Fibroblast of gingiva (primary cell): ENCODE measurements at places on chromosomes 11 and 22.

DNA sequence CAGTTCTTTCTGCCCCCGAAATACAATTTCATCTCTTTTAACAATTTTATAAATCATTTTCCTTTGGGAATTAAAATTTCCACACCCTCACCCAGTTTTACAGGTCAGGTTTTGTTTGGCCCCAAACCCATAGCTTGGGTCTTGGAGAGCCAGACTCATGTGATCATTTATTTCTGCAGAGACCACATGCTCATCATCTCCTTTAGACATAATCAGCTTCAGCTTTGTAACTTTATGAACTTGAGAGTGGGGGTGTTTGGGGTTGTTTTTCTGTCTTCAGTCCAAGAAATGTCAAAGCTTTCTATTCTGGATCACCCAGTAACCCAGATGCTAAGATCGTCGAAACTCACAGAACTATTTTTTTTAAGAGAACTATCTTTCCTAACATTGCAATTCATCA lies 70.9 kb downstream of the DBX1 start:
- no peak for DNase-seq

DNA sequence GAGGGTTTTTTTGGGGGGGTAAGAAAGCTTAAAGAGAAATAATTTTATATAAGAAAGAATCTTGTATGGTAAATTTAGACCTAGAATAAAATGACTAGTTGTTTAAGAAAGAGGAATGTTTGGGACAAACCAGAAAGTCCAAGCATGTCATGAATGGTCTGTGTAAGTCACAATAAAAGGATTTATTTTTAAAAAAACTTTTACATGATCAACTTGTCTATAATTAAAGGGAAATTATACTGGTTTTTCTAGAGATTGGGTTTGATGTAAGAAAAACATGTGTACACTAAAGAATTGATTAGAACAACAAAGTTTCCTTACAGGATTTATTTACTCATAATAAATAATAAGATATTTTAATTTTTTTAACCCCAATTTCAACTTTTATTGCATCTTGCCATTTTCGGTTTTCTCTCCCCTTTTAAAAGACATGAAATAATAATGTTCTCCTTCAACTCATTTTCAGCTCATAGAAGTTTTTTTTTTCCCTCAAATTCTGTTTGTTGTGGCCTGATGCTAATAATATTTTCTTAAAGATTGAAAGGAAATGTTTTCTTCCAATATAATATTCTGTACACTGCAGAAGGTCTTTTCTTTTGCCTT lies 35.4 kb upstream of the INCENP start:
- no peak for DNase-seq

DNA sequence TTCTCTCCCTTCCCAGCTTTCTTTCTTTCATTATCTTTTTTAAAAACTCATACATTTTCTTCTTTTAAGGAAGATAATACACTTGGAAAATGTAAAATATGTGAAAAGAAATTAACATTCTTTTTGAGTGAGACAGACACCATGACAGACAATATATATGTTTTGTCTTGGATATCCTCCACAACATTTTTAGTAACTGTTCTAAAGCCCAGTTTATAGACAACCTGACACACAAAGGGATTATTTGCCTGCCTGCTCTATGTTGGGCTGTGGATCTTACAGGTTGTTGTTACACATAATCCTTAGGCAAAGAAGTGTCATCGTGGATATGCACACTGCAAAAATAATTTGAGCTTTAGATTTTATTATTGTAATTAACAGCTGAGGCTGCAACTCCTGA lies 301.4 kb upstream of the PDGFD start:
- DNase-seq = no peak

- no peak for DNase-seq
Observed at GRCh38 chr11:46450846-46451477, 59.4 kb upstream of the CHRM4 start.

- no peak for DNase-seq
Observed at GRCh38 chr11:131365329-131365930, 5.0 kb upstream of the NTM start.

GRCh38 chr11:130547761-130548490 lies 99.5 kb downstream of the ADAMTS15 start:
- no peak for DNase-seq

DNA sequence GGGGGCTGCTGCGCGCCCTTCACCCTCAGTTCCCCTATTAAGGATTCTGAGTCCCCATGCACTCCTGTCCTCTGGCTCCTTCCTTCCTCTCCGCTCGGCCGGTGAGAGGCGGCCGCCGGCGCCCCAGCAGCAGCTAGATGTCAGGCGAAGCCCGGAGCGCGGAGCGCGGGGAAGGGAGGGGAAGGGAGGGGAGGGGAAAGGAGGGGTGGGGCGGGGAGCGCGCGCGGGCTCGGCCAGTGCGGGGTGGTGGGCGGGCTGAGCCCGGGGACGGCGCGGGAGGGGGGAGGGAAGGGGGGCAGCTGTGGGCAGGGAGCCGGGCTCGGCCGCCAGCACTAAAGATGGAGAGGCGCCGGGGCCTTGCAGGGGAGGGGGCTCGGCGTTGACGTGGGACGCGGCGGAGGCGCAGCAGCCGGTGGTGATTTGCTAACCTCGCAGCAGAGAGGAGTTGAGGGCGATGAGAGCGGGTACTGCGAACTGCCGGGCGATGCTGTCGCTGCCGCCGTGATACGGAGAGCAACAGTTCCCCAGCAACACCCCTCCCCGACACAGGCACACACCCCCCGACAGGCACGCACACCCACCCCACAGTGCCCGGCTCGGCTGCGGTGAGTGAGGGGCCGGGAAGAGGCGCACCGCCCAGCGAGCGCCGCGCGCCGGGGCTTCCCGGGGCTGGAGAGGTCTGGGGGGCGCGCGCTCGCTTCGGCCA lies at the start of gene ZBTB16:
Gene ZBTB16, plus strand, starts transcription at position 434 of the 706 bp plus-strand sequence. CDS start 3,590 bp downstream, outside the sequence.
- DNase-seq = peak; percentile 95

GRCh38 chr11:69957849-69958248 lies 120.3 kb upstream of the ANO1 start:
- no peak for DNase-seq

DNA sequence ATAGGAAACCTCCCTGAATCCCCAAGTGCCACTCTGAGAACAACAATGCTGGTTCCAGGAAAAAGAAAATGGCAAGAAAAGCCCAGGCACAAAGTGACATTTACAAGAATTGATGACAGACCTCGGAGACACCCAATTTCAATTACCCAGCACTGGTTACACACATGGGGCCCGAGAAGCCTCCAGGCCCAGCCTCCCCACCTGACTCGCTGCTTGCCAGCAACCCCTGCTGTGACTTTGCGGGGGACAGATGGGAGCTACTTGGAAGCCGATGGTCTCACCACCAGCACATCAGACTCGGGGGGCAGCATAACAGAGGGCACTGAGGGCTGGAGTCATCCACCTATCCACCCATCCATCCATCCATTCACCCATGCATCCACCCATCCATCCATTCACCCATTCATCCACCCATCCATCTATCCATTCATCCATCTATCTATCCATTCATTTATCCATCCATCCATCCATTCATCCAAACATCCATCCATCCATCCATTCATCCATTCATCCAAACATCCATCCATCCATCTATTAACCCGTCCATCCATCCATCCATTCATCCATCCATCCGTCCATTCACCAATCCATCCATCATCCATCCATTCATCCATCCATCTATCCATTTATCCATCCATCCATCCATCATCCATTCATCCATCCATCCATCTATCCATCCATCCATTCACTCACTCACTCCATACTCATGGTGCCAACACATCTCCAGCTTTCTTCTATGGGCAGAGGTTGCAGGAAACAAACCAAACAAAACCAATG lies 567.6 kb downstream of the BRD1 start:
- DNase-seq = no peak

- DNase-seq = peak; percentile 90
Observed at GRCh38 chr11:128814856-128815705, 52.0 kb downstream of the KCNJ1 start.

DNA sequence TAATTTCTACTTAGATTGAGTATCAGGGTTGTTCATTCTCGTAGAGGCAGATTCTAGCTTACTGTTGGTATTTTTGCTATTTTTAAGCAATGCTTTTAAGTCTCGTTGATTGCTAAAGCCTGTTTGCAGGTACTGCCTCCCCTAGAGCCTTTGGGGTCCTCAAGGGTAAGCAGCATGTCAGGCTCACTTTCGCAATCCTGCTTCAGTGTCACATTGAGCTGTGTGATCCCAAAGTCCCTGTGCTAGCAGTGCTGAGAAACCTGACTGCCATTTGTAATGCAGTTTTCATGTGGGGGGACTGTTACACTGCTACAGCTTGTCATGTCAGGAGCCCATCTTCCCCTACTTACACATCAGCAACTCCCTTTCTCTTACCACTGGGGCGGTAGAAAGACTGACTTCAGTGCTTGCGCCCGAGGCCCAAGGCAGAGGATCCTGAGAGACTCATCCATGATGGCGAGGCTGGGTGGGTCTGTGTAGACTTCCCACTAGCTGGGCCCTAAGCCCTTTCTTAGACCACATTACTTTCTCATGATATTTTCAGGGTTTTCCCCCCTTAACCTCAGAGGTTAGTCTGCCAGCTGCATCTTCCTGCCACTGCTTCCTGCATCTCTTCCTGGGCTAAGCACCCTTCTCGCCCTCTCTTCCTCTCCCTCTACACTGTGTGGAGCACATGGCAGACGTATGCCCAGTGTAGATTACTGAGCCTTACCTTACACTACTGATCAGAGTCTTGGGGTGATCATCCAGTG lies 40.8 kb upstream of the ST14 start:
- DNase-seq = no peak

DNA sequence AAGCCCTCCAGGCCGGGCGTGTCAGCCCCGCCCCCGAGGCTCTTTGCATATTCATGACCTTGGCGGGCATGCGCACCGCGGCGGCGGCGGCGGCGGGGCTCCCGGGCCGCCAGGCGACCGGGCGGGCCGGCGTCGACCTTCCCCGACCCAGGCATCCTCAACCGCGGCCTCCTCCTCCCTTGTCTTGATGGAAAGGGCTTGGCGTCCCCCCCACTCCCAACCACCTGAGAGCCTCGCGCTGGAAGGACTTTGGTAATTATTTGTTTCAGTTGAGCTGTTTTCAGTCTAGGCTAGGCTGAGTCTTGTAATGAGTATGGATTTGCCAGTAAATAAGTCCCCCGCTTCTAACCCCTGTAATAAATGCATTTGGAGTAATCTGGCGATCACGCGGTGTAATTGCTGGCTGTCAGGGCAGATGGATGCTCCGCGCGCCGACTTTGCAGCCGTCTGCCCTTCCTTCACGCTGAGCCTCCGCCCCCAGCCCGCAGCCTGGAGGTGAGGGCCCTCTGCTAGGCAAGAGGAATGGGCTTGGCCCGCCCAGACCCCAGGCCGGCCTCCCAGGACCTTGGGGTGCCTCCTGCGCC lies 25.2 kb downstream of the FLRT1 start:
- no peak for DNase-seq

DNA sequence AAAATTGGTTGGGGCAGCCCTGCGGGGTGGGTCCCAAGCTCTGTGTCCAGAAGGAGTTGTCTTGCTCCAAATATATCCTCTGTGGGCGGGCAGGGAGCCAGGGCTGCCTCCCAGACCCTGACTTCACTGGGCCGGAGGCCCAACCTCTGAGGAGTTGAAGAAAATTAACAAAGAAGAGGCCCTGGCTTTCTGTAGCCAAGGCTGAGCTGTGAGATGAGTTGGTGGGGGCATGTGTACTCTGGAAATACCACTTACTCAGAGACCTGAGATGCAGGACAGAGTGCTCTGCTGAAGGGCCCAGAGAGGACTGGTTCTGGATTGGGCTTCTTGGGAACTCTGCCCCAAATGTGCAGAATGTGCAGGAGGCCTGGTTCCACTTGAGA lies 96.3 kb downstream of the SWAP70 start:
- DNase-seq = peak; percentile 98

- no peak for DNase-seq
Observed at GRCh38 chr11:96943970-96944369, 554.2 kb downstream of the JRKL start.

- DNase-seq = no peak
Observed at GRCh38 chr11:61071208-61071681, 31.0 kb upstream of the CD5 start.

DNA sequence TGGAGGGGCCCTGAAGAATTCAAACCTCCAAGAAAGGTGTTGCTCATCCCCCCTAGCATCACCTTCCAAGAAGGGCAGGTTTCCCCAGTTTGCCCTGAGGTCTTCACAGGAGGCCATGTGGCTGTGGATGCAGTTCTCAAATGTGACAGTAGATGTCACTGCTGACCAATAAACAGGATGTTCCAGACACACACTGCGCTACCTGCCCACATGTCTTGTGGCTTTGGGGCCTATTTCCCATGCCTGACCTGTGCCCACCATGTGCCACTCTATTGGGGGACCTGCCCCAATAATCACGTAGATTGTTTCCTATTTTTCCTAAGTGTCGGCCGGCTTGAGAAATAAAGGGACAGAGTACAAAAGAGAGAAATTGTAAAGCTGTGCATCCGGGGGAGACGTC lies 4.5 kb downstream of the GSTT2 start:
- DNase-seq = peak; percentile 19

- no peak for DNase-seq
Observed at GRCh38 chr11:11346303-11346702, 6.7 kb downstream of the CSNK2A3 start.

DNA sequence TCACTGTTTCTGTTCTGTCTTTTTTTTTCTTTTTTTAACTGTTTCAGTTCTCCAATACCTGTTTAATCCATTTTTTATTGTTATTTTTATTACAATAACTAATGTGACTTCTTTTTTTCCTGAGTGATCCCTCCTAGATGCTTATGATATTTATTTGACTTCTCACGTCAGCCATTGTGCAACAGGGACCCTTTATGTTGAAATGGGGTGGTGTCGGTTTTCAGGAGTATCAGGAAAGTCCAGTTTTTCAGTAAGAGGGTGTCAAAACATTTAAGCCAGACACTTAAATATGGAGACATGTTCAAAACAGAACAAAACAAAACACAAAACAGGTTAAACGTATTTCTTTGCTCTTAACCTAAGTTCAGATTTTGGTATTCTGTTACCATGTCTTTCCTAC lies 418.8 kb downstream of the DYNC2H1 start:
- DNase-seq = peak; percentile 45

GRCh38 chr11:113240790-113241635 lies 73.4 kb upstream of the TTC12 start:
- DNase-seq = peak; percentile 47

- DNase-seq = no peak
Observed at GRCh38 chr11:11115475-11115874, 237.6 kb downstream of the CSNK2A3 start.

GRCh38 chr11:72091292-72091691 lies 10.6 kb downstream of the LRRC51 start:
- peak; percentile 57 for DNase-seq
